ENCODE measurements at places on chromosomes 7 and 10.

- no peak for DNase-seq
Observed at GRCh38 chr7:67550801-67551436, 554.3 kb downstream of the TYW1 start.

- DNase-seq, result no peak
Observed at GRCh38 chr10:23512355-23513058, 73.6 kb downstream of the OTUD1 start.

- DNase-seq, result no peak
Observed at GRCh38 chr7:105971845-105972244, 8.8 kb downstream of the CDHR3 start.

DNA sequence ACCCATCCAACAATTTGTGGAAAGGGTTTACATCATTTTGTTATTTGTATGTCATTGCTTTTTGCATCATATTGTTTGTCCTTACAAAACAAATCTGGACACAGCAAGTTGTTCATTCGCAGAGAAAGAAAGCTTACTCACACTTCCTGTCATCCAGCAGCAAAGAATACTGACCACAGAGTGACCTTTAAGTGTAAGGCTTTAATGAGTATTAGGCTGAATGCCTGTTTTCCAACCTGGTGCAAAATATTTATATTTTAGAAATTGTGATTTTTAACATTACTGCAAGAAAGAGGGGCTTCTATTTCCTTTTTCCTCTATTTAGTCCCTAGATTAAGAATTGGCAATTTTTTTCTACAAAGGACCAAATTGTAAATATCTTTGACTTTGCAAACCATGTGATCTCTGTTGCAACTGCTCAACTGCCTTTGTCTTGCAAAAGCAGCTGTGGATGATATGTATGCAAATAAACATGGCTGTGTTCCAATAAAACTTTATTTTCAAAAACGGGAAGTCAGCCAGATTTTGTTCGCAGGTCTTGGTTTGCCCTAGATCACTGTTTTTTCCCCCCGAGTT, 27.8 kb upstream of the ITGB1 start:
- DNase-seq, result no peak

DNA sequence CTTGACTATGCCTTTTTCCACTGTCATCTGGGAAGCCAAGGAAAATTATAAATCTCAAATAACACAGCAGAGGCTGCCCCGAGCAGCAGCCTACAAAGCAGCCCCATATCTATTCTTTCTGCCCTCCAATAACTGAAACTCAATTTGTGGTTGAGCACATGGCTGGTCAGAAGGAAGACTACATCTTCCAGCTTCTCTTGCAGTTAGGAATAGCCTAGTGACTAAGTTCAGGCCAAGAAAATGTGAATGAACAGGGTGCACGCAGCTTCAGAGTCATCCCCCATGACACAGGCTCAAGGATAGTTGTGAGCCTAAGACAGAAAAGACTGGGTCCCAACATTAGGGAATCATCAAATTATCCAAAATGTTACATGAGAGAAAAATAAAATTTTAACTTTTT, 42.3 kb downstream of the CHCHD3 start:
- DNase-seq, result no peak
